ENCODE measurements at places on chromosomes 4 and X. TPM values are rescaled to one million over a fixed set of nuclear protein-coding genes. Genes with fewer than 3 reads are reported as not detected.
A peak's percentile ranks its signal among the peaks of the same experiment; 100 is the strongest.

- DNase-seq = no peak
These were observed 93.6 kb upstream of the NAP1L5 start for GRCh38 chr4:88791274-88791673.

GRCh38 chr4:113209652-113210320 is 160.3 kb downstream of the ANK2 start:
- no peak for DNase-seq

GRCh38 chr4:81930506-81931238 is 443.1 kb downstream of the HNRNPD start:
- no peak for DNase-seq

DNA sequence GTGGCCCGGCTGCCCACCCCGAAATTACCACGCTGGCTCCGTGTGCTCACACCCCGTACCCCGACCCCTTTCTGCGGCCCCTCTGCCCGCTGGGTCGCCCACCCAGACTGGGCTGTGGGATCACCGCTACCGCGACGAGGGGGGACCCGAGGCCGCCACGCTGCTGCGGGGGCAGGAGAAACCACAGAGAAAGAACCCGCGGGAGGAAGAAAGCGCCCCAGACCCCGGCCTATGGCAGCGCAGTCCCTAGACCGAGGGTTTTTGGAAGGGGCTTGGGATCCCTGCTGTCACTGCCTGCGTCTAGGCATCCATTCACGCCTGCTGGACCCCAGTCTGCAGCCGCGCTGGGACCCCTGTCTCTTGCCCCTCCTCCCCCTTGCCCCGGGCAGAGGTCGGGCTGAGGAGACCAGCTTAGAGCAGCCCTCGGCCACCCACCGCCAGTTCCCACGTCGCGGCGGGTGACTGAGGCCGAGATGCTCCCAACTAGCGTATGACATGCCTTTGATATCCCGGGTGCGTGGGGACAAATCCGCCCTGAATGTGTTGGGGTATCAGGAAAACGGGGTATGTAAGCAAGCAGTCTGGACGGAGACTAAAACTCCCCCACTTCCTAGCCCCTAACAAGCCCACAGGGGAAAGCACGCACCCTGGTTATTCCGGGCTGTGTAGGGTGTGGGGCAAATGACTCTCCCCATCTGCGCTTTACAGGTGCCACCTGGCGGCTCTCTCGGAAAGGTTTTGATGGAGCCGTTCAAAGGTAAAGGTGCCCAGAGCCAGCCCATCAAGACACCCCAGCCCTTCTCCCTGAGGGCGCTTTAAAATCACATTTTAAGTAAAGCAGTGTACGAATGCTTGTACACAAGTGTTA is 862 bp upstream of the INPP4B start:
- DNase-seq = peak; percentile 60

DNA sequence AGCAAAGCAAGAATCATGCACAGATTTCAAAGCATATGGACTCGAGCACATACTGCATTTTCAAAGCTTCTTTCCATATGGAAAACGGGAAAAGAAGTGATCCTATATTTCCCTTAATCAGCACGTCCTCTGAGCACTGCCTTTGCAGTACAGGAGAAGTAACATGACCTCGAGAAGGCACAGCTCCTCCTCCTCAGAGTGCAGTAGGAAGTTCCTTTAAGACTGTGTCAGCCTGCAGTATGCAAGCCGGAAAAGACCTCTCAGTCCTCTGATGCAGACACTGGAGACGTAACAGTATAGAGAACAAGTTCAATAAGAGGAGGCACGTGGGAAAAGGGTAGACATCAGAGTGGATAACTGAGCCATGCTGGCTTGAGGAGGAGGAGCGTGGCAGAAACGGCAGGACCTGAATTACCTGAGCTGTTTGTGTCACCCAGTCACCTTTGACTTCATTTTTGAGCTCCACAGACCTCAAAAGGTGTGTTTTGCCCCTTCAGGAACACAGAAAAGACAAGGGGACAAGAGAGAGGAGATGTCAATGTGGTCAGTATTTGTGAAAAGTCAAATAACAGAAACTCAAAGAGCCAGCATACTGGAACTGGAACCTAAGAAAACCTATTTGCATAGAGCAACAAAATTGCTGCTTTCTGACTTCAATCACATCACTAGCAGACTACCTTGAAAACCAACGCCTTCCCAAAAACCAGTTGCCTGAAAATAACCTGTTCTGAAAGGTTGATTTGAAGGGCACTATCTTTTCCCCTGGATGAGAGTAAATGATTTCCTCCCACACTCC is 20.8 kb downstream of the IRF2 start:
- DNase-seq = peak; percentile 37

GRCh38 chr4:127622621-127622920 is 10.2 kb upstream of the INTU start:
- no peak for DNase-seq

- no peak for DNase-seq
These were observed 12.1 kb upstream of the PRKG2 start for GRCh38 chr4:81227138-81227537.

- peak; percentile 21 for DNase-seq
These were observed 707 bp upstream of the UNC5C start for GRCh38 chr4:95549246-95550114.

DNA sequence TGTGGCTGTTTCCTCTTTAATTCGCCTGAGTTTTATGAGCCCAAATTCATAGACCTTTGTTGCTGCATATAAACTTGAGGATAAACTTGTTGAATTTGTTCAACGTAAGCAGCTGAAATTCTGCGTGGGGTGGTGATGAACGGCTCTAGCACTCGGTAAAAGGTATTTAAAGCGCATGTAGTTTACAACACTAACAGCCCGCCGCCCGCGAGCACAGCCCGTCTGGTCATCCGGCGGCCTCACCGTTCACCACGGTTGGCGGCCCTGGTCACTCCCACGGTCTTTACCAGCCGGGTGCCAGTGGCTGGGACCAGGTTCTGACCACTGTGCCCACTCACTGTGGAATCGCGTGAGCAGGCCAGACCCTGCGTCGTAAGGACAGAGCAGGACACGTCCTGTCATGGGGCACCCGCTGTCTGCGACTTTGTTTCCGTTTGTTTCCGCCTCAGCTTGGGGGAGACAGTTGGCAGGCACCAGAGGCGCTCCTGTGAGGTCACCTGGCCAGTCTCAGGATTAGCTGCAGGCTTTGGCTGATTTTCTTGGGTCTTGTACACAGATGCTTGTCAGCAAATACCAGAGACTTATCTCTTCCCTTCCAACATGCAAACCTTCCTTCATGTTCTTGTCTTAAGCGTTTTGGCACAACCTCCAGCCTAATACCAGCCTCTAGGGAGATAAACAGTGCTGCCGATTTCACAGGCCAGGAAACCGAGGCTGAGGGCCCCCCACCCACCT is 36.8 kb upstream of the SPON2 start:
- no peak for DNase-seq

Gene QRFPR
- not detected for total RNA-seq

Gene ZBTB33
- 13.0 TPM for total RNA-seq

Measured in activated T-helper 1 cell treated with anti-CD3 and anti-CD28 coated beads, Interleukin-12 subunit alpha, Interleukin-12 subunit beta, Interleukin-2, Interleukin-4 antibody, amounts not matched to agents 30 ng/mL and 10 ng/mL and 1 ng/mL, durations not matched to agents 14 hours and 24 hours and 36 hours (primary cell).